ENCODE measurements at places on chromosomes 1 and 21.

GRCh38 chr1:17777330-17777729 lies 22.2 kb downstream of the ACTL8 start:
- no peak for DNase-seq

DNA sequence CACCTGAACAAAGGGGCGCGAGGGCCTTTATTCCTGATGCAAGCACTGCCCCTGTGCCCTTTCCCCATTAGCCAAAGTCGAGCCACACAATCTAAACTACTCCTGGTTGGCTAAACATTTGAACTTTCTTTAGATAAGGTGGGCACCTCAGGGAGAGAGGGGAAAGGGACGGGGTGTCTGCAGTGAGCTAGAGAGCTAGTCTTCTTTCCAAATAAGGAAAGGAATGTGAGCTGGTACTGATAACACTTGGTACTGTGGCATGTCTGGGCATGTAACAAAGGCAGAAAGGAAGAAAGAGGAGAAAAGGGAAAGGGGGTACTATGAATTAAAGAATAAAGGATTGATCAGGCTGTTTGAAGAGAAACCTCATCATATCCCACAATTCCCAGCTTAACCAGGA lies 62.8 kb downstream of the OVGP1 start:
- no peak for DNase-seq

DNA sequence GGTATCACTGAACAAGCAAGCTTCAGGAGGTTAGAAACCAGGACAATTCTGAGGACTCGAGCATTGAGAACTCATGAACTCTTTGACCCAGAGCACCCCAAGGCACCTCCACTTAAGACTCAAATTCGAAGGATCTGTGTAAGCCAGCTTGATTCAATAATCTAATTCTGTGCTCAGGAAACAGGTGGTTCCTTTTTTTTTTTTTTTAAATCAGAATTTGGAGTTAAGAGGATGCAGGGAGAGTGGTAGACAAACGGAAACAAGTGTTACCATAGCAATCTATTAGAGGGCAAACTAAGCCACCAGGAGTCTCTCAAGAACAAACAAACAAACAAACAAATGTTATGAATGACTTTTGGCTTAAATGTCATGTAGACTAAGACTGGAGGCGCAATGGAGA lies 53.8 kb upstream of the DPH5 start:
- no peak for DNase-seq

DNA sequence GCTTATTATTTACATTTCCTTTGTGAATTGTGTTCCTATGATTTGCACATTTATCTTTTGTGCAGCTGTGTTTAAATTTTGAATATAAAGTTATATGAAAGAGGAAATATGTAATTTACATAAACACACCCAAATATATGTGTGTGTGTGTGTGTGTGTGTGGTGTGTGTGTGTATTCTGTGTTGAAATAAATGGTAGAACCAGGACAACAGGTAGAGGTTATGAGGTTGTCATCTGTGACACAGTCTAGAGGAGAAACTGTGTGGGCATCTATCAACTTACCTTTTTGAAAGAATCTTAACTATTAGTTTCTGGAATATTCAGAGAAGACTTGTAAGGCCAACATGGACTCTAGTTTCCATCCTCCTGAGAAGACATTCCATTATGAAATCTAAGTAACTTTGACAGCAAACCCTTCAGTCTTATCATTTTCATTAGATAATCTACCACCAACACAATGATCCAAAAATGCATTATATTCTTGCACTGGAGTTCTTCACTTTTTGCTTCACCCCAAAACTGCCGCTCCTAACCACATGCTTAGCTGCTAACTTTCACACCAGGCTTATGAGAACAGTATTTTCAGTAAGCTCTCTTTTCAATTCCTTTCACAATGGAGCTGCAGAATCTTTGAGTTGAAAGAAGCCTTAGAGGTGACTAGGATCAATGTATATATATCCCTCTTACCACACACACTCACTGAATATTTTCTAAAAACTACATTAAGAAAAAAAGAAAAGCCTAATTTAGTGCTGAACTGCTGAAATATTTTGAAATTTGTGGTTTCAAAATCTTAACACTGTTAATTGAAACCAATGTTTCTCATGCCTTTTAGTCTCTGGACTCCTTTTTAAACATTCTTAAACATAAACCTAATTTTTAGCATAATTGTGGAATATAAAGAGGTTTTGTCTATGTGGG lies 21.8 kb downstream of the PTPRC start:
- DNase-seq = no peak

DNA sequence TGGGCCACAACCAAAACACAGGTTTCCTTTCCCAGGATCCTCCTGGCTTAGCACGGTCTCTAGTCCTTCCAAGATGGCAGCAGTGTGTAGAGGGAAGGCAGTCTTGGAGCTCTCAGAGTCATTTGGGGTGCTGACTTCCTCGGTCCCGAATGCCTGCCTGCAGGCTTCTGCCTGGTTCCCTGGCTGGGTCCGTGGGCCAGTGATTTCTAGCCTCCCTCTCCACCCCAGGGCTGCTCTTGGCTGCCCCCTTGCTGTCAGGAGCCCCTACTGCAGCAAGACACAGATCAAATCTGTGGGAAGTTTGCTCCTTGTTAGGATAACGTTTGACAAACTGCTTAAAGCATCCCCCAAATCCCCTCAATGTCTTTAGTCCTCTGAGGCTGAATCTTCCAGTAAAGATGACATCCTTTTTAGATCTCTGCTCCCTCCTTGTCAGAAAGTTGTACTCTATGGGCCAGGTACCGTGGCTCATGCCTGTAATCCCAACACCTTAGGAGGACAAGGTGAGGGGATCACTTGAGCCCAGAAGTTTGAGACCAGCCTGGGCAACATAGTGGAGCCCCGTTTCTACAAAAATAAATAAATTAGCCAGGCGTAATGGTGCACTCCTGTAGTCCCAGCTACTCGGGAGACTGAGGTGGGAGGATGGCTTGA lies 272.5 kb downstream of the RRAGC start:
- DNase-seq = peak; percentile 62

DNA sequence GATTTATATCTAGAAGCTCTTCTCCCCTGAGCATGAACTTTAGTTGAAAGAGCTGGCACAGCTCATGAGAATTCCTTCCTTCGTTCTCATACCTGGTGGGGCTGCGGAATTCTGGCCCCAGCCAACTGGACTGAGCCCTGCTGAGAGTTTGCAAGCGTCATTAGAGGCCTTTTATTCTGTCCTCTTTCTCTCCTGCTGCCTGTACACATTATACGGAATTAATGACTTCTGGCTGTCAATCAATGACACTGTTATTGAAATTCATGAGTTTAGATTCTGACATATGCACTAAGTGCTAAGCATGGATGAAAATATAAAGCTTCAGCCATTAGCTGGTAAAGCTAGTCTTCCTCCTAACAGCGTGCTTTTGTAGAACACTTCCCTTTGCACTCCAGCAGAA lies 27.5 kb downstream of the KAZN start:
- DNase-seq = no peak

- no peak for DNase-seq
Measured at GRCh38 chr1:168617974-168618750, 41.8 kb downstream of the XCL1 start.

DNA sequence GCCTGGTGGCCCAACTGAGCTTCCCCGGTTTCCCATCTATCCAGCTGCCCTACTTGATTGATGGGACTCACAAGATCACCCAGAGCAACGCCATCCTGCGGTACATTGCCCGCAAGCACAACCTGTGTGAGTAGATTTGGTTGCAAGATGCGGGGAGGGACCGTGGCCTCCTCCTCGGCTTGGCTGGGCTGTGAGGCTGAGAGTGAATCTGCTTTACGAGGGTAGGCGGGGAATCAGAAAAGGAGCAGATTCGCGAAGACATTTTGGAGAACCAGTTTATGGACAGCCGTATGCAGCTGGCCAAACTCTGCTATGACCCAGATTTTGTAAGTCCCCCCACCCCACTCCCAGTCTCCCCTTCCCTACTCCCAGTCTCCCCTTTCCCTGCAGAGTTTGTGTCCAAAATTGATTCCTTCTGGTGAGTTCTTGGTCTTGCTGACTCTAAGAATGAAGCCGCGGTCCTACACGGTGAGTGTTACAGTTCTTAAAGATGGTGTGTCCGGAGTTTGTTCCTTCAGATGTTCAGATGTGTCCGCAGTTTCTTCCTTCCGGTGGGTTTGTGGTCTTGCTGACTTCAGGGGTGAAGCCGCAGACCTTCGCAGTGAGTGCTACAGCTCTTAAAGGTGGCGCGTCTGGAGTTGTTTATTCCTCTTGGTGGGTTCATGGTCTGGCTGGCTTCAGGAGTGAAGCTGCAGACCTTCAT lies 1.5 kb downstream of the GSTM2 start:
- DNase-seq = no peak
